ENCODE measurements at places on chromosomes 16 and 17.

DNA sequence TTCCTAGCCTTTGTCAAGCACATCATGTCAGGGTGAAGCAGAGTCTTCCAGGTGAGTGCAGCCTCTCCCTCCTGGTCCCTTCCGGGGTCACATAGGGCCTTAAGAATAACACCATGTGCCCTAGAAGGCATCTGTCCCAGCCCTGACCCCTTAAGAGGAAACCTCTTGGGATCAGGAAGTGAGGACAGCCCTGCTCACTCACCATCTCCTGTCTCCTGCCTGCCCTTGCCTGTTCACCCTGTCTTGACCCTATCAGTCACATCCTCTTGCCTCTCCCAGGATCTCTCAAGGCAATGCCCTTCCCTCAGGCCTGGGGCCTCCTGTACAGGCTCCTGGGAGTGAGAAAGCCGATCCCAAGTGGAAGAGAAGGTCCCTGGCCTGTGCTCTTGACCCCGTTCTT, 13.9 kb downstream of the MYL4 start:
- no peak for DNase-seq

- DNase-seq = no peak
Observed at GRCh38 chr17:82294064-82294773, 20.7 kb upstream of the CSNK1D start.

DNA sequence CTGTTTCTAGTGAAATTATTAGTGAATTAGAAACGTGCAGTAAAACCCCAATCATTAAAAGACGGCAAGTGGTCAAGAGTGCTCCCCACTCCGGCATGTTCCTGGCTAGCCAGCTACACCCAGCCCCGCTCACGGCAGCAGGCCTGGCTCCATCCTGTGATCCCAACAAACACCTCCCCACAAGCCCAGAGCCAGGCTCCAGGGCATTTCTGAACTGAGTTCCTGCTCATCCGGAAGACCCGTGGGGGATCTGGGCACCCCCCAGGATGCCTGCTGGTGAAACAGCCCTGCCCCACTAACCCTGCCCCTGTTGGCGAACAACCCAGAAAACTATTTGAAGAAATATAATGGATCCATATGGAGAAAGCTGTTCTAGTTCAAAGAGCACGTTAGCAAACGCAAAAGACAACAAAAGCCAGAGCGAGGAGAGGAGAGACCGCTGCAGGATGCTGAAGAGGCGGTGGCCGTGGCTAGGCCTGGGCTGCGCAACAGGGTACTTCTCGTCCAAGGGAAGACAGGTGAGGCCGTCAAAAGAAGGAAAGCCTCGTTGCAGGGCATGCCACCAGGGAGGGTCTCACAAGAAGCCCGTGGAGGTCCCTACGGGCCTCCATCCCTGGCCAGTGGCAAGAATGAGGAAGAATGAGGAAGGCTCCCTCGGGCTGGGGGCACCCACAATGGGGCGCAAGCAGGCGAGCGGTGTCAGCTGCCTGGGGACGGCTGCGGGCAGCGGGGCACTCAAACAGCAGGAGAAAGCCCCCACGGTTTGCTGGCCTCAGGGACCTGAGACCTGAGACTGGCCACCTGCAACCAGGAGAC, 19.2 kb downstream of the SLC16A3 start:
- DNase-seq = no peak

GRCh38 chr16:76854234-76854633, 336.8 kb upstream of the MON1B start:
- DNase-seq = no peak

GRCh38 chr17:66633317-66633965, 201.5 kb upstream of the CACNG5 start:
- no peak for DNase-seq

DNA sequence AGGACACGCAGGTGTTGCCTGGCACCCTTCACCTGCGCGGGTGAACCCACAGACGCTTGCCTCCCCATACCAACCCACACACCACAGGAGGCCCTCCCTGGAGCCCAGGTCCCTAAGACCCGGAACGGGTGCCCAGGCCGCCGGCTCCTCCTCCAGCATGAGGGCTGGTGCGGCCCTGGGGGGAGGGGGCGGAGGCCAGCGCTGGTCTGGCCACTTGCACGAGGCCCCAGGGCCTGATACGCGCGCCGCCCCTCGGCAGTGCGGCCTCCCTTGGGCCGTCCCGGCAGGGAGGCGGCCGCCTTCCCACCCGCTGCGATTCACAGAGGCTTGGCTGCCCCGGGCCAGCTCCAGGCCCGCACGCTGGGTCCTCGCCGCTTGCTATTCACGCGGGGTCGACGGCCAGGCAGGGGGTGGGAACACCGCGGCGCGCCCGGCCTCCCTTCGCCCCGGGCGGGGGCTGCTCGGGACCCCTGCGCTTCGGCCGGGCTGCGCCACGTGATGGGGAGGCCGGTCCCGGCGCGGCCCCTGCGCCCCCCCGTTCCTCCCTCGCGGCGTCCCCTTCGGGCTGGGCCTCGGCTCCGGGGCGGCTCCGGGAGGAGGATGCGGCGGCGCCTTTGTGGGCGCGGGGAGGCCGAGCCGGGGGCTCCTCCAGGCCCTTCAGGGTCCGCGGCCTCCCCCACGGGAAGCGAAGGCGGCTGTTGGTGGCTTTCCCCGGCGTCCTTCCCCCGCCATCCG, 685 bp downstream of the FASN start:
- peak; percentile 9 for DNase-seq

- DNase-seq = no peak
Observed at GRCh38 chr17:48551596-48552465, 6.9 kb upstream of the HOXB2 start.

GRCh38 chr17:44467108-44467507, 36.1 kb downstream of the GPATCH8 start:
- no peak for DNase-seq

DNA sequence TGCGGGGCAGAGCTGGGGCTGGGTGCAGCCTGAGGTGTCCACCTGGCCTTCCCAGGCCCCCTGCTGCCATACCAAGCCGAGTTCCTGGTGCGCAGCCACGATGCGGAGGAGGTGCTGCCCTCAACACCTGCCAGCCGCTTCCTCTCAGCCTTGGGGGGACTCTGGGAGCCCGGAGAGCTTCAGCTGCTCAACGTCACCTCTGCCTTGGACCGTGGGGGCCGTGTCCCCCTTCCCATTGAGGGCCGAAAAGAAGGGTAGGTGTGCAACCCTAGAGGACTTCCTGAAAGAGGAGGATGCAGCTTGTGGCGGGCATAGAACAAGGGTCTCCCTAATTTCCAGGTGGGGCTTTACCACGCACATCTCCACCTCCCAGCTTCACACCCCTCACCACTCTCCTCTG, 2.5 kb downstream of the SGCA start:
- no peak for DNase-seq

- DNase-seq = no peak
Observed at GRCh38 chr16:68760671-68761275, 23.7 kb downstream of the CDH1 start.

- no peak for DNase-seq
Observed at GRCh38 chr17:33732116-33732515, 439.0 kb upstream of the ASIC2 start.

GRCh38 chr17:37756051-37756450, 11.2 kb upstream of the HNF1B start:
- no peak for DNase-seq

DNA sequence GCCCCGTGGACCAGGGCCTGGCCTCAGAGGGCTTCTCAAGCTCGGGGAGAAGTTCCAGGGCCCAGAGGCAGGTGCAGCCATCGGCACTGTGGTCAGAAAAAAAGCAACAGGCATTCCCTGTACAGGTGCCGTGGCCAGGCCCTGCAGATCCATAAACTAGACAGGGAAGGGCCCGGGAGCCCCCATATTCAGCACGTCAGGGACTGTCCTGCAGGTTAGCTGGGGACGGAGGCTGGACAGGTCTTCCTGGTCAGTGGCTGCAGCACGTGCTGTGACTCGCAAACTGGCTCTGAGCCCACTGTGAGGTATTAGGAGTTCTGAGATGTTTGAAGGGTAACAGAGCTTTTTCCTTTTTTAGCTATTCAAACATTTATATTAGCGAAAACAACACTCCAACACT, 15.0 kb upstream of the C16orf95 start:
- no peak for DNase-seq

DNA sequence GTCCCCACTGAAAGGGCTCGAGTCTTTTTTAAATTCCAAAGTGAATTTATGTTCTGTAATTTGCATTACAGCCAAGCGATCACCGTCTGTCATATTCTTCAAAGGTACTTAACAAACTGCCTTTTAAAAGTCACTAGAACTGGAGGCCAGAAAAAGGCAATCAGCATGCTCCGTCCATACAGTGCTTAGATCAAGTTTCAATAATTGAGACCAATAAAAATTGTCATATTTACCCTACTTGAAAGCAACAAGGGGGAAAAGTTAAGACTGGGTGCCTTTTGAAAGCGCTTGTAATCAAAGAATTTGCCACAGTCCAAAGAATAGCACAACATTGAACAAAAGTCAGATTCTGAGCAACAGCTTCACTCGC, 9.0 kb upstream of the ZFHX3 start:
- no peak for DNase-seq

- no peak for DNase-seq
Observed at GRCh38 chr17:40309031-40309948, at the start of gene RARA. RARA (plus strand) TSS chr17:40309180; CDS start chr17:40331219, 22,039 bp downstream.

GRCh38 chr17:41683441-41684007, 5.2 kb upstream of the EIF1 start:
- DNase-seq = no peak

GRCh38 chr16:79909571-79909970, 309.0 kb upstream of the MAF start:
- no peak for DNase-seq

DNA sequence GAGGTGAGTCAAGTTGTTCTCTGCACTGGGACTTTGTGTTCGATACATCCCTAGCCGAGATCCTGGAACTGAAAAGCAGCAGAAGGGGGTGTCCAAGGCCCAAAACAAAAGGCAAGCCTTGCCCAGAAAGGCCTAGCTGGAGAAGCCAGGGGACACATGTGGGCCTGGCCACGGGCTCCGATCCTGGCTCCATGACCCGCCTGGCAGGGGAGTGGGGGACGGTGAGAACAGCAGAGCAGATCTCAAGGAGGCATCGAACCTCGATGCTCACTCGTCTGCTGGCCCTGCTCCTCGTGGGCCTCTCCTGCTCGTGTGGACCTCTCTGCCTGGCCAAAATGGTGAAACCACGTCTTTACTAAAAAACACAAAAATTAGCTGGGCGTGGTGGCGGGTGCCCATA, 8.9 kb downstream of the CCNF start:
- no peak for DNase-seq

DNA sequence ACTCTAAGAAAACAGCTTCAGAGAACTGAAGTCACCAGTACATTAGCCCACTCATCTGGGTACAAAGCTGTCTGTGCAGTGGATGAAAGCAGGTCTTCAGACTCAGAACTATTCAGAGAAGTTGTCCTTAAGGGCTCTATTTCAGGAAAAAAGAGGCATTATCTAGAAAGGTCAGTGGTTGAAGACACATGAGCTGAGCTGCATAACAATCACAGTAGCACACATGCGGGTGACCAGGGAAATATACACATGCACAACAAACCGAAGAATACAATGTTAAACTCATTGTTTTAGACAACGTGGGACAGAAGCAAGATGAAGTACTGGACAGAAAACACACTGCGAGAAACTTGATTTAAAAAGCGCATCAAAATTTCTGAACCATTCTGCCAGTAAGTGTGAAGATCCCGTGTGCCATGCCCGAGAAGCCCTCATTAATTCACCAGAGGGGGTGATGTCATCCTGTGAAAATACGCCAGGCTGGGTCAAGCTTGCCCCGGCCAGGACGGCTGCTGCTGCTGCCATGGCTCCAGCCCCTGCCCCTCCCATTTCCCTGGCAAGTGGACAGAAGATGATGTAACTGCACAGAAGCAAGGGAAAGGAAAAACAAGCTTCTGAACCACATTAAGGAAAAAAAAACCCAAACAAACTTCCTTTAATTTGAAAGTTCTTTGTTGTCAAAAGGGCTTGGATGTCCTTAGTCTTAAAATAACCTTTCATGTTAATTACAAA, 10.1 kb downstream of the DYNC1LI2 start:
- peak; percentile 72 for DNase-seq

DNA sequence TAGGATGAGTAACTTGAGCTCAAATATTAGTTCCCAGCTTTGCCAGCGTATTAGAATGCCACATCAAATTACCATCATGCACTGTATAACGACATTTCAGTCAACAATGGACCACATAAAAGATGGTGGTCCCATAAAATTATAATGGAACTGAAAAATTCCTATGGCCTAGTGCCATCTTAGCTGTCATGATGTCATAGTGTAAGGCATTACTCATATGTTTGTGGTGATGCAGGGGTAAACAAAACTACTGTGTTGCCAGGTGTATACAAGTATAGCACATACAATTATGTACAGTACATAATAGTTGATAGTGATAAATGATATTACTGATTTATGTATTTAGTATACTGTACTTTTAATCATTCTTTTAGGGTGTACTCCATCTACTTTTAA, 54.4 kb upstream of the NETO2 start:
- no peak for DNase-seq

DNA sequence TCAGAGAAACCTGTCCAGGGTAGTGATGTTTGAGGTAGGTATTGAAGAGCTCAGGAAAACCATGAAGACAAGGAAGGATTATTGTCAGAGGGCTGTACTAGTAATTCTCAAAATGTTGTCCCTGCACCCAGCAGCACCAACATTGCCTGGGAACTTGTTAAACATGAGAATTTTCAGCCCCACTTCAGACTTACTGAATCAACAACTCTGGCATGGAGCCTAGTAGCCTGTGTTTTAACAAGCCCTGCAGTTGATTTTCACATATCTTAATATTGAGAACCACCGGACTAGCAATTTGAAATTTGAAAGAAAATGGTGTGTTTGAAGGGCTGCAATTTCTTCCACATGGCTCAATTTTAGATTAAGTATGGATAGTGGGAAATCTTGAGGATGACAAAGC, 2.8 kb upstream of the KIF2B start:
- DNase-seq = no peak

GRCh38 chr17:40284085-40284713, 3.5 kb upstream of the CDC6 start:
- no peak for DNase-seq

DNA sequence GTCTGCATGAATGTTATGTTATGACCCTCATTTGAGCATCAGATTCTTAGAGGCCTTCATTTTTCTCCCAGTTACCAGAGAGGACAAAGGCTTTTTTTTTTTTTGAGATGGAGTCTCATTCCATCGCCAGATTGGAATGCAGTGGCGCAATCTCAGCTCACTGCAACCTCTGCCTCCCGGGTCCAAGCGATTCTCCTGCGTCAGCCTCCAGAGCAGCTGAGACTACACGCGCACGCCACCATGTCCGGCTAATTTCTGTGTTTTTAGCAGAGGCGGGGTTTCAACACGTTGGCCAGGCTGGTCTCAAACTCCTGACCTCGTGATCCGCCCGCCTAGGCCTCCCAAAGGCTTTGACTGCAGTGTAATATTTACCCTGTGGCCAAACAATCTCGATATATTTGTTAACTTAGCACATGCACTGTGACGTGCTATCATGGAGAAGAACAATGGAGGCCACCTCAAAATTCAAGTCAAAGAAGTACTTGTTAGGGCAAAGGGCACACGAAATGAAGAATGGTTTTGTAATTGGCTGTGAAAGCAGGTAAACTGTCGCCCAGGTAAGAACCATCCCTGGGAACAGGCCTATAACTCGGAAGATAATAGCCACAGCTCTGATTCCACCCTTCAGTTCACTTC, 303.4 kb downstream of the SLC39A11 start:
- DNase-seq = no peak

Measured in hematopoietic multipotent progenitor cell treated with erythropoietin and hydrocortisone succinate and interleukin-3 and kit ligand, for 15 days (in vitro differentiated cells).